ENCODE measurements at places on chromosomes 5 and 9.

DNA sequence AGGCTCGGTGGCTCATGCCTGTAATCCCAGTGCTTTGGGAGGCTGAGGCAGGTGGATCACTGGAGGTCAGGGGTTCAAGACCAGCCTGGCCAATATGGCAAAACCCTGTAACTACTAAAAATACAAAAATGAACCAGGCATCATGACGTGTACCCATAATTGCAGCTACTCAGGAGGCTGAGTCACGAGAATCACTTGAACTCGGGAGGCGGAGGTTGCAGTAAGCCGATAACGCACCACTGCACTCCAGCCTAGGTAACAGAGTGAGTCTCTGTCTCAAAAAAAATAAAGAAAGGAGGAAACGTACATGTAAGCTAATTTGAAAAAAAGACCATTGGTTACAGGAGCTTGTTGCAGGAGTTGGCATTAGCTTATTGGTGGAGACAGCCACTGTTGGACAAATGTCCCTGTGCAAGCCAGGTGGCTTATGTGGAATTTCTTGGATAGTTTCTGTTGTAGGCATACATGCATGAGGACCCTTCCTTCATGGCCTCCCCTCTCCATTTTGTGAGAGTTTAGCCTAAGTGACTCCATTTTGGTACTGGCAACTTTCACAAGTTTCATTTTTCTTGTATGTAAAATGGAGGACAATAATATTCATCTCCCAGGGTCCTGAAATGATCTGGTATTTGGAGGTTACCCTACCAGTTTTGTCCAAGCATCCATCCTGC lies 16.8 kb upstream of the RAB14 start:
- DNase-seq: no peak

- no peak for DNase-seq
Measured at GRCh38 chr5:170748951-170749471, 34.5 kb upstream of the GABRP start.

DNA sequence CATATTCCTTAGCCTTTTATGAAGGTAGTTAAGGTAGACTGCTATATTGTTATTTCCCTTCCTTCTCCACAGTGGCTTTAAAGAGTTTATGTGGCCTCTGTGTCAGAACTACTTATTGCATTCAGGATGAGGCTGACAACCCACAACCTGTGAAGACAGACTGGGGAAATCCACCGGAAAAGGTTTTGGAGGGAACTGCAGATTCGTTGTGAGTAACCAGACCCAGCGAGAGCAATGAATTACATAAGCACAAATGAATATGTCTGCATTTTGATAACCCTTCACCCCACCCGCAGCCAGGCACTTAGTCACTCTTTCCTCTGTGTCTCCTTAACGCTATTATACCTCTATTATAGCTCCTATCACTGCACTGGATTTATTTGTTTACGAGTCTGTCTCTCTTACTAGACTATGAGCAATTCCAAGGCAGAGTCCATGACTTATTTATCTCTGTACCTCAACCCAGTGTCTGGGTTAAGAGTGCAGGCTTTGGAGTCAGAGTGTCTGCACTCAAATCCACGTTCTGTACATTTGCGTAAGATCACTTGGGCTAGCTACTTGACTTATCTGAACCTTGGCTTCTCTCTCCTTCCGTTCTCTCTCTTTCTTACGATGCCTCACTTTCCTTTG lies 19.2 kb downstream of the KCTD16 start:
- no peak for DNase-seq

DNA sequence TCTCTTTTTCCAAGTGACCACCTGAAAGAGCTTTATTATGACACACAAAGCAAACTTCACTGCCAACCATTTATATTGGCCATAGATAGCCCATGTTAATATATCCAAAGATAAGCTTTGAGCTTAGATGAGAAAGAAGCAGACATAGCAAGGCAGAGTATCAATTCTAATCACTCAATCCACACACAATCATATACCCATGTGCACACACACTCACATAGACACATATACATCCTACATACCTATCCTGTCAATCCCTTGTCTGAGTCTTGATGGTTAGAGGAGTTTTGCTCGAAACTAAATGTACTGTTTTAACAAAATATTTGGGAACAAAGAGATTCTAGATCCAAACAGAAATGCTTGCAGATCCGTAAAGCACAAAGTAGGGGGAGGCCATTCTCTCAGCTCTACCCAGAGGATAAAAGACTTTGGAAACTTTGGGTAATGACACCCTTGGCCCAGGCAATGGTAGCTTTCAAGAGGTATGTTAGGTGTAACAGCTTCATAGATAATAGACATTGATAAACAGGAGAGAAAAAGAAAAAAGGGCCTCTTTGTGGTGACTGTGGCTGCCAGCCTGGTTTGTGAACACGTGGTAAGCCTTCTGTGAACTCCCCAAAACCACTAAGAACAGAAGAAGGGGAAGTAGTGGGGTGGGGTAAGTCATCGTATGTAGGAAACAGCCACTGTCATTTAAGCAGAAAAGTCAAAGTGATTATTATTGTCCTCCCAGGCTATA lies 121.6 kb downstream of the TLR4 start:
- DNase-seq: no peak

GRCh38 chr9:91359083-91359482 lies 2.6 kb downstream of the AUH start:
- DNase-seq: no peak

DNA sequence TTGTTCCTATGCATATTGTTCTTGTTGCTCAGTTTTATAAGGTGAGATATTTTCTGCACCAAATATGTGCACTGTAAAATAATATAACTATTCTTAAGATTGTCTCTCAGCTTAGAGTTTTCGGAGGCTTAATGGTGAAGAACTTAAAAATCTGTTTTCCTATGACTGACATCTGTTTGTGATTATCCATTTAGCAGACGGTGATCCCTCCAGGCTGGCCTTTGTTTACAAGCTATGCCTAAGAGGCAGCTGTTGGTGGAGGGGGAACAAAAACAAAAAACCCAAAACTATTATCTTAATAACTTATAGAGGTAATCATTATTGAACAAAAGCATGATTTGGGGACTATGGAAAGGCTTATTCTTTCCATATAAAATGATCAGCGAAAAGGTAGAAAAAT lies 658 bp downstream of the PDCD1LG2 start:
- no peak for DNase-seq

DNA sequence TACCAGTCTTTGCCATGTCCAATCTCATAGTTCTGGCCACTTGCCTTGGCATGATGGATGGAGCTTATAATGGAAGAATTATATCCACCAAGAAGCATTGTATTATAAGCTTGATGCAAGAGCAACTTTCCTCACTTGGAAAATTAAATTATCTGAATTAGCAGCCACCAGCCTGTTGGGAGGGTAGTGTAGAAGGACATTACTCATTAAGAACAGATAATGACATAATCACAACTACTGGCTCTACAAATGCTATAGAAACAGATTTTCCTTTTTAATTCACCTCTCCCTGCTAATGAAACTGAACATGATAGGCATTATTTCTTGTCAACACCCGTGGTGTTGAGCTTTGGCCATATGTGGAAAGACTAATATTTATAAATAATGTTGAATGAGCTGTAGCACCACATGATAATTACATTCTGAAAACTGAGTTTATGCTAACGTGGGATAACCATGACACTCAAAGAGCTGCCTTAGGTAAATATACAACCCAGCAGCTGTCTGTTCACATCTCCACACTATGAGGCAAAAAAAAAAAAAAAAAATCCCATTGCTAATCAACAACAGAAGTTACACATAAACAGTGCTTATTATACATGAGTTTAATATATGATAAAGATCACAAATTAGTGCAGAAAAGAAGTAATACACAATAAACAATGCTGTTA lies 48.1 kb upstream of the NR4A3 start:
- DNase-seq: no peak

DNA sequence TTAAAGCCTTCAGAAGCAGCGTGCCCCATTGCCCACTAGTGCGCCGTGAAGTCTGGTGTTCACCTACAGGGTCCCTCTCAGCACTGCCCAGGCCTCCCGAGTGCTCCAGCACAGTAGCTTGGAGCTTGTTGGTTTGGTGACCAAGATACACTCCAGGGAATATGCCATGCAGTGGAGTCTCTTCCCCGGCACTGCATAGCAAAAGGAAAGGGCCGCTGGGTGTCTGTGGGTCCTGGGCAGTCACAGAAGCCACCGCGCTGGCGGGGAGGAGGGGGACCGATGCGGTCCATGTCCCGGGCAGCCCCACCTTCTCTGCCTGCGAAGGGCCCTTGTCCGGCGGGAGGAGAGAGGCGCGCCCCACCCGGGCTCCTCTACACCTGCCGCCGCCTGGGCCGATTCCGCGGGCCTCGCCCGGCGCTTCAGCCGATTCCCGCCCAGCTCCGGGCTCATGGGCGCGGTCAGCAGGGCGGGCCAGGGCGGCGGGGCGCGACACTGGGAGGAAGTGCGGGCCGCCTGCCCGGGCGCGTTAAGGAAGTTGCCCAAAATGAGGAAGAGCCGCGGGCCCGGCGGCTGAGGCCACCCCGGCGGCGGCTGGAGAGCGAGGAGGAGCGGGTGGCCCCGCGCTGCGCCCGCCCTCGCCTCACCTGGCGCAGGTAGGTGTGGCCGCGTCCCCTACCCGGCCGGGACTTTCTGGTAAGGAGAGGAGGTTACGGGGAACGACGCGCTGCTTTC lies at the start of gene SYK:
SYK (plus strand) TSS at position 579 of the 732 bp plus-strand sequence. CDS start 42,080 bp downstream, outside the sequence.
- no peak for DNase-seq

- no peak for DNase-seq
Measured at GRCh38 chr5:58240322-58240721, 219.6 kb downstream of the PLK2 start.

GRCh38 chr9:35367451-35367850 lies 122.5 kb upstream of the RUSC2 start:
- no peak for DNase-seq

DNA sequence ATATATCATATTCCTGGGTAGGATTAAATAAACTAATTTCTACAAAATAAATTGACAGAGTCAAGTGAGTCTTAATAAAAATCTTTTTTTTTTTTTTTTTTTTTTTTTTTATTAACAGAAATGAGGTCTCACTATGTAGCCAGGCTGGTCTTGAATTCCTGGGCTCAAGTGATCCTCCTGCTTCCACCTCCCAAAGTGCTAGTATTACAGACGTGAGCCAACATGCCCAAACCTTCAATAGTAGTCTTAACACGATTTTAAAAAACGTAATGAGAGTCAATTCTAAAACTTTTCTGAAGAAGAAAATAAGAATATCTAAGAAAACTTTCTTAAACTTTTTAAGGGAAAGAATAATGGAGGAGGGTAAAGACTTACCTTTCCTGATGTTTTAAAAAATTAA lies 84.2 kb downstream of the YIPF5 start:
- no peak for DNase-seq

DNA sequence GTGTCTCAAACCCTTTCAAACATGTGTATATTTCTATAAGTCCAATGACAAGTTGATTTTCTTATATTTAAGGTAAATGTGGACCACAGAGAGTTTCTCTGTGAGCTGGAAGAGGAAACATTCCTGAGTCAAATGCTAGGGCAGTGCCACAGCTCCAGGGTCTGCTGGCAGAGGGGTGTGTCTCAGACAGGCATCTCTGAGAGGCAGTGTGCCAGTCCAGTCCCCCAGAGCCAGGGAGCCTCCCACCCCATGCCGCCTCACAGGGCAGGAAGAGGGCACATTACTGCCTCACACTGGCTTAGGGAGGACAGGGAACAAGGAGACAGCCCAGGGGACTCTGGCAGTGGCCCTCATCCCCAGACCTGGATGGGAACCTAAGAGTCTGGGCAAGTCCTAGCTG lies 120.2 kb downstream of the TENT4A start:
- no peak for DNase-seq
